ENCODE measurements at places on chromosomes 11 and 22. TPM values are rescaled to one million over a fixed set of nuclear protein-coding genes. Genes with fewer than 3 reads are reported as not detected.

ADAMTS8 gene
- total RNA-seq: 9.9 TPM

LSP1 gene
- total RNA-seq: 1.7 TPM

DEUP1 gene
- not detected for total RNA-seq

MFNG gene
- total RNA-seq: 14.1 TPM

EHF gene
- total RNA-seq: 0.67 TPM

SMC1B gene
- 0.13 TPM for total RNA-seq

HPX gene
- 1.3 TPM for total RNA-seq

OR52A1 gene
- total RNA-seq: not detected

MRGPRX4 gene
- total RNA-seq: not detected

VSIG10L2 gene
- total RNA-seq: not detected

AMOTL1 gene
- total RNA-seq: 24.4 TPM

PTDSS2 gene
- total RNA-seq: 41.2 TPM

GAS2L1 gene
- total RNA-seq: 33.5 TPM
